ENCODE measurements at places on chromosomes 3 and 15.

DNA sequence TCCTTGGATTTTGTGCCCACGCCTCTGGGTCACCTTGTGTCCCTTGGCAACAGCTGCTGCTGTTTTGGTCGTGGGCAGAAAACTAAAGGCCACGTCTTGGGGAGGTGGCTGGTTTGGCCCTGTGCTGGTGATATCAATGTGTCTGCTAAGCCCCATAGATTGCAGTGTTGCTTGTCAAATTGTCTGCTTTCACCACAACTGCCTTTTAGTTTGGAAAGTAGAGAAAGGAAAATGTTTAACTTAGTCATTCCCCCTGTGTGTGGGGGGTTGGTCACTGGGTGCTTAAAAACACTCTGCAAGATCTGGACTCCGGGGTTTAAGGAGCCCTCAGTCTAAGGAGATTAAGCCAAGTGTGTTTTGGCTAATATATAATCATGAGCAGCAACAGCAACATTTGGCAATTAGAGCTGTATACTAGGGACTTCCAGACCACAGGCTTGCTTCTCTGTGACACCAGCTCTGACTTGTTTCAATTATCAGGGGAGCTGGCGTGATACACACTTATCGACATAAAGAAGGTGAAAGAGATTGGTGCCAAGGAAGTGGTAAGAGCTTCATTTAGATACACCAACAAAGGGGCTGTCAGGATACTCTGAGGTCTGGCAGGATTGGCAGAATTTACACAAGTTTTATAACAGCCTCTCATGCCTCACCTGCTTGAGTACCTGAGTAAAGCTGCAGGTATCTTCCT, 3.5 kb downstream of the SMAD3 start:
- DNase-seq = peak; percentile 65

GRCh38 chr3:151156618-151157216, 46.3 kb downstream of the GPR171 start:
- peak; percentile 68 for DNase-seq

DNA sequence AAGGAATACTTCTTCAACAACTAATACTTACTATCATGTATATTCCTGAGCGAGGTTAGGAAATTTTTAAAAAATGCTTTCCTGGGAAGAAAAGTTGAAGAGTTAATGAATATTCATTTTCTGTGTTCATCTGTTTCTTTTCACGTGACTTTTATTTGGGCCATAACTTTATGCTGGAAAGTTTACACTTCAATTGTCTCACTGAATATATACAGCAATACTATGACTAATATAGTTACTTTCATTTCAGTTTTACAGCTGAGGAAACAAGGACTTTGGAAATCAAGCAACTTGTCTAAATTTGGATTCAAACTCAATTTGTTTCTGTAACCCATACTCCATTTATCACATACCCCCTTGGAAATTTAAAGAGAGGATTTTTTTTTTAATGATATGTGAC, 894.2 kb downstream of the ROBO1 start:
- DNase-seq = peak; percentile 42

- peak; percentile 78 for DNase-seq
Measured at GRCh38 chr15:35289024-35289617, 204.0 kb upstream of the NANOGP8 start.

- no peak for DNase-seq
Measured at GRCh38 chr15:67181221-67181639, 73.2 kb downstream of the AAGAB start.

DNA sequence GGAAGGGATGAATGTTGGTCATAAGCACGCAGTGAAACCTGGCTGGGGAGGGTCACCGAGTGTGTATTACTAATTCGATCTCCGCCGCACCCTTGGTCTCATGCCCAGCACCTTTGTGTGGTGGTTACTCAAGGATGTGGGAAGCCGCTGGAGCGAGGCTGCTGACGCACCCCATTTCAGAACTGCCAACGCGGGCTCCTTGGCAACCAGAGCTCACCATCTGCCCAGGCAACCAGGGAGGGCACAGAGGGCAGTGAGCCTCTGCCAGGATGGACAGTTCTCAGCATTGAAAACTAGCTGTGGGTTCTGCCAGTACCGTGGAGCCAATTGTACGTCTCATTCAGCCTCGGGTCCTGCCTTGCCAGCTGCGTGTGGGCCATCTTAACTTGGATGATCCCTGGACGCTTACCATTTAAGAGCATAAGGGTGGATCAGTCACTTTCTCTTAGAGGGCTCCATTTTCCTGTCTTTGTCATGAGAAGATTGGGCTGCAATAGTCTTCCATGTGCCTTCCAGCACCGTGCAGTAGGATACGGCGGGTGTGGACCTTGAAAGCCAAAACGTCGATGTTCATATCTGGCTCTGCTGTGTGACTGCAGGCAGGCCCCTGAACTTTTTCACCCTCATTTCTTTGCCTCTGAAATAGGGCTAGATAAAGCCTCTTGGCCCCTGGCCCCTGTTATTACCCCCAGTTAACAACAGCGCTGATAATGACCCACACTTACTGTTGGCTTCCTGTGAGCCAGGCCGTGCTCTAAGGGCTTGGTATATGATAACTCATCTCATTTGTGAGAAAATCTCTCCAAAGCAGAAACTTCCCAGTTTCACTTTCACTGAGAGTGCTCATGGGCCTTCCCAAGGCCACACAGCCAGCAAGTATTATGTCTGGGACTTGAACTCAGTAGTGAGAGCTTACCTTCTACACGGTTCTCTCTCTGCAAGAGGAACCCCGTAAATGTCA, 238.8 kb downstream of the OPA1 start:
- DNase-seq = peak; percentile 26

- DNase-seq = no peak
Measured at GRCh38 chr3:190739641-190740185, 122.8 kb downstream of the GMNC start.

- no peak for DNase-seq
Measured at GRCh38 chr3:129582799-129583198, 23.7 kb downstream of the PLXND1 start.

GRCh38 chr3:118936811-118937210, 97.8 kb downstream of the IGSF11 start:
- no peak for DNase-seq

All from iris pigment epithelial cell (primary cell).